T1000 (cell line): ENCODE measurements at places on chromosomes 4 and X.

GRCh38 chr4:73018595-73018994 is 50.9 kb downstream of the COX18 start:
- DNase-seq = no peak

DNA sequence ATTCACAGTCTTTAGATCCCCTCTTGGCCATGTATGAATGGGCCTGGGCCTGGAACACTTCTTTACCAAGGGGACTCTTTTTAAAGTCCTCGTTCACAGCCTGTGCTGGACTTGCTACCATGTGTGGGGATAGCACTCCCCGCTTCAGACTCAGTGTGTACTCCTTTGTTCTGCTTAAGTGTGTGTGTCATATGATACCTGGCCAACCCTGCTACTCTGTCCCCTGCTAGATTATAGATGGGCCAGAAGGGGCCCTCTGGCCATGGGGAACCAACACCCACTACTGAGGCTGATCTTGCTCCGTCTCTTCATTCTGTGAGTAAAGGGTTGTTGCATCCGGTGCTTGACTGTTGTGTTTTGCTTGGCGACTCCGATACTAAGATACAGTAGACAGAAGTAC is 8.0 kb downstream of the CCDC110 start:
- DNase-seq = no peak

GRCh38 chrX:7109838-7110793 is 37.4 kb upstream of the STS start:
- no peak for DNase-seq

GRCh38 chrX:49139713-49140112 is 16.2 kb upstream of the GPKOW start:
- no peak for DNase-seq

GRCh38 chrX:110136136-110136535 is 133.2 kb downstream of the TMEM164 start:
- no peak for DNase-seq

GRCh38 chr4:2064276-2064991 is 5.3 kb downstream of the NAT8L start:
- no peak for DNase-seq
